ENCODE measurements at places on chromosomes 12 and 14.
A peak's percentile ranks its signal among the peaks of the same experiment; 100 is the strongest.

GRCh38 chr14:74661726-74662450 lies 49.9 kb upstream of the LTBP2 start:
- no peak for DNase-seq

- no peak for DNase-seq
Observed at GRCh38 chr14:20757965-20758364, 10.2 kb upstream of the EDDM3B start.

- DNase-seq = no peak
Observed at GRCh38 chr12:120581998-120582397, 796 bp upstream of the POP5 start.

GRCh38 chr12:46073321-46073720 lies 82.9 kb upstream of the SCAF11 start:
- no peak for DNase-seq

DNA sequence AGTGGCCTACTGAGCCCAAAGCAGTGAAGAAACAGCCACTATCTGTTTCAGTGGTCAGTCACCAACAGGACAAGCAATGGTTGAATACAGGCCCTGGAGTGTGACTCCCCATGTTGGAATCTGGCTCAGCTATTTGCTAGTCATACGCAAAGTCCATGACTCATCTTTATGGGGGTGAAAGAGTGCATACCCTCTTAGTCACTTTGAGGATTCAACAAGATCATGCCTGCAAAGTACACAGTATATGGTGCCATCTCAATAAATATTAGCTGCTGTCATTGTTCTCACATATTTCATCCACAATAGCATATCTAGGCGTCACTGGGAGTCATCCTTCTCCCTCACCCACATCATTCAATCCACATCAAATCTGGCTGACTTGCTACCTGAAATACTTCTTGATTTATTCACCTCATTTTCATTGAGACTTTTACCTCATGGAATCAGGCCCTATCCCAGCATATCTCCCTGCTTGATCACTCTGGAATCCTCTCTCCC lies 26.4 kb upstream of the STAB2 start:
- no peak for DNase-seq

GRCh38 chr12:40999210-40999609 lies 188.9 kb upstream of the PDZRN4 start:
- no peak for DNase-seq

- peak; percentile 100 for DNase-seq
Observed at GRCh38 chr12:54279632-54280467, at the start of gene CBX5. CBX5 (minus strand) TSS chr12:54280122; CDS start chr12:54257650, 22,472 bp downstream.

GRCh38 chr12:27975222-27976136 lies 2.9 kb upstream of the PTHLH start:
- DNase-seq = no peak

DNA sequence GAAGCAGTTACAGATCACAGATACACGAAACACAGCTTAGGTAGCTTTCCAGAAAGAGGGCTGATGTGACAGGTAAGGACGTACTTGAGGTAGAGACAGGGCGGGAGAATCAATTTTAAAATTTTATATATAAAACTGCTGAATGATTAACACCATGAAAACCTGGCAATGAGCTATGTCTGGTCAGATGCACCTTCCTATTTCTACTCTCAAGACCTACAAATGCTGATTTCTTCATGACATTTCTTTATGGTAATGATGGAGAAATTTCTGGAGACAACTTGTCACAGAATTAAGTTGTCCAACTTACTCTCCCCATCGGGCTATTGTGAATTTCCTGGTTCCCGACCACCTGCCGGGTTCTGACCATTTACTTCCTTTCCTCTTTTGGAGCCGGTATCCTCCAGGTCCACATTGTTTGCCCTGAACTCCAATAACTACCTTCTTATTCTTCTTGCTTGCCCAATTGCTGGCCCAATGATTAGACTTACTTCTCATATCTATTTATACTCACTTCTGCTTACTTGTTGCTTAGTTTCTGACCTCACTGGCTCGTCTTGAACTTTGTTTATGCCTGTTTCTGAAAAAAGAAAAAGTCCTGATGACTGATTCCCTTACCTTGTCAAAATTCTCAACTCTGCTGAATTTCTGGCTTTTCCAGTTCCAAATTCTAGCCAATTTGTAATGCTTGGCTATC lies 12.8 kb upstream of the ATP2B1 start:
- DNase-seq = no peak

- no peak for DNase-seq
Observed at GRCh38 chr12:100317371-100317770, 39.5 kb upstream of the SLC17A8 start.

All from vagina (tissue), 2 donors.